ENCODE measurements at places on chromosomes 2 and 18.

DNA sequence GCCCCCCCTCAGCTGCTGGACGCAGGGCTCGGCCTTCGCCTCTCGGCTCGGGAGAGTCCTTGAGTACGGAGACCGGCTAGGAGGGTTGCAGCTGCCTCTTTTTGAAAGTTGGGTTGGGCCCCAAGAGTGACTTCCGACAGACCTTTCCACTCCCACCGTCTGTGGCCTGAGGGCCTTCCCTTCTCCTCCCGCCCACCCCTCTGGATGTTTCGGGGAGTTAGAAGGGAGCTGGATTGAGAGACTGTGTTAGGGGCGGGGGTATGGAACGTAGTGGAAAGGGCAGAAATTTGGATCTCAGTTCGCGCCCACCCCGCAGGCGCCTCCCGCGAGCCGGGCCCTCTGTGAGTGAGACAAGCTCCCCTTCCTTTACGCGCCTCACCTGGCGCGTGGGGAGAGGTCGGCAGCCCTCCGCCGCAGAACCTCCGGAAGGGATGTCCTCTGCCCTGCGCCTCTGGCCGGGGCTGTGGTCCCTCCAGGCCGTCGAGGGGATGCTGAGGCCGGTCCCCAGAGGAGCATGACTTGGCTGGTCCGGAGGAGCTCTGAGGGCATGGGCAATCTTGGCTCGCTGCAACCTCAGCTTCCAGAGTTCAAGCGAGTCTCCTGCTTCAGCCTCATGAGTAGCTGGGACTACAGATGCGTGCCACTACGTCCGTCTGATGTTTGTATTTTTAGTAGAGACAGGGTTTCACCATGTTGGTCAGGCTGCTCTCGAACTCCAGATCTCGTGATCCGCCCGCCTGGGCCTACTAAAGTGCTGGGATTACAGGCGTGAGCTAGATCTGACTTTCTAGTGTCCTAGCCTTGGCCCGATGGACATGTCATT is 15.9 kb downstream of the C2orf74 start:
- no peak for DNase-seq

DNA sequence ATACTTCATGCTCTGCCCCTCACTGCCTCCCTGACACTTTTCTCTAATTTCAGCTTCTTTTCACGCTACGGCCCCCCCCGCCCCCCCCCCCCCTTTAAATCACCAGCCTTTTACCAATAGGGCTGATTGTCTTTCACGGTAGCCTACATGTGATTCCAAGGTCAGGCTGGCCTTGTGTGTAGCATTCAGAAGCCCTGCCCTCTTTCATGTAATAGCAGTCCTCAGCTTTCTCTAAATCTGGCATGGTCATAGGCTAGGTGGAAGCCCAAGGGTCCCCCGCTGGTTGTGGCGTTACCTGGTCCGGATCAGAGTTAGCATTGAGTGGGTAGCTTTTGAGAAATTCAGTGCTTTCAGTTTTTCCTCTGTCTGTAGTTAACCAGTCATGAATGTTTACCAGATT is 281.8 kb downstream of the ALPK2 start:
- DNase-seq = no peak

GRCh38 chr2:196059491-196059960 is 9.1 kb downstream of the DNAH7 start:
- no peak for DNase-seq

DNA sequence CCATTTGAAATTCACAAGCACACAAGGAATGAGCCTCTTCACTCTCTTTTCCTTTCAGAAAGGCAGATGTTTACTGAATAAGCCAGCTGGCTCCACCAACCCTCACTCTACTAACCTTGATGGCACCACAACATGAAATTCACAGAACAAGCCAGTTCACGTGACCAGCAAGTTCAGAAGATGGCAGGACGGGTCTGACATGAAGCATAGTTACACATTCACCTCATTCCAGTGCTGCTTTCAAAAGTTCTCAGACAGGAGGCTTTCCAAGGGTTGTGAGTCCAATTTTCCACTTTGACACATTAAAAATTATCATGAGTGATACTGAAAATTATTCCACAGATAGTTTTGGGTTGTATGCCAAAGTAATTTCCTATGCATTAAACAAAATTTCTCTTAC is 74.2 kb upstream of the MBOAT2 start:
- no peak for DNase-seq

DNA sequence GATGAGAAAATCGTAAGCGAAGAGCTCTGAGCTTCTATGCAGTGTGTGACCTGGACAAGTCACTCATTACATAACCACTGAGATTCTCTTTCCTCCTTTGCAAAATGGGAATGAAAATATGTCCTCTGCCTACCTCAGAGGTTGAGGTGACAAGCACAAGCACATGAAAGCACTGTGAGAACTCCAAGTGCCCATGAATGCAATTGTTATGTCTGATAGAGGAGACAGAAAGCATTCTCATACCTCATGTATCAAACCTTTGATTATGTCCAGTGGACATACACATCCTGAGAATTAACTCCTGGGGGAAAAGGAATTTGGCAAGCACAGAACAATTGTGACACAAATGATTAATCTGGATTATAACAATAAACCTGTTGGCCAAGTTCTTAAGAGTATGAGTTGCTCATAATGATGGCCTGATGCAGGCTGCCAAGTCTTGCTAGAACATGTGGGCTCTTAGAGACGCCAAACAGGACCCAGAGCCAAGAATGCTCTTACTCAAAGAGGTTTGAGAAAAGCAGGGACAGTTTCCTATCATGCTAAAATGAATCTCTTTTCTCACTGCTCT is 8.5 kb upstream of the RMDN2 start:
- no peak for DNase-seq

DNA sequence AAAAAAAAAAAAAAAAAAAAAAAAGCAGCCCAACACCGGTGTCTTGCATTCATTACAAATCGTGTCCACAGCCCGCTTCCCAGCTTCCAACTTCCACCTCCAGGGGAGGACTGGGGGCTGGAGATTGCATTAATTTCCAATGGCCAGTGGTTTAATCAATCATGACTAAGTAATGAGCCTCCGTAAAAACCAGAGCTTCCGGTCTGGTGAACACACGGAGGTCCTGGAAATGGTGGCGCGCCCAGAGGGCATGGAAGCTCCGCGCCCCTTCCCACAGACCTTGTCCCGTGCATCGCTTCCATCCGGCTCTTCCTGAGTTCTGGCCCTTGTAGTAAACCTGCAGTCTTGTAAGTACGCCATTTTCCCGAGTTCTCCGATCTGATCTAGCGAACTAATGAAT is 43.6 kb downstream of the EEF1B2 start:
- no peak for DNase-seq

- DNase-seq = no peak
Measured at GRCh38 chr2:36489281-36489680, 108.7 kb downstream of the FEZ2 start.

GRCh38 chr2:99836690-99837605 is 305.4 kb downstream of the AFF3 start:
- DNase-seq = no peak

DNA sequence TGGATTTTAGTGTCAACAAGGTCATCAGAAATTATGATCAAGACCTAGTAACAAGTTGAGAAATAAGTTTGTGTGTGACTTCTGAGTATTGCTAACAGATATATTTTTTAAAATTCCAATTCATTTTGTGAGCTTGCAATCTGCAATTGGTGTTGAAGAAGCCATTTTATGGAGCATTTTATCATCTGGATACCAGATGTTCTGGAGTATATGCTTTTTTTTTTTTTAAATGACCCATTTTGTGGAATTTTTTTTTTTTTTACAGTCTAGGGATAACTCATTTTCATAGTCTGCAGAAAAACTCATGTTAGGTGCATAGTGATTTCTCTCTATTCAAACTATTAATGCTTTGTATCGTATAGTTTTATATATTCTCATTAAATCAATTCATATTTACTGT is 12.6 kb downstream of the QPCT start:
- DNase-seq = no peak

DNA sequence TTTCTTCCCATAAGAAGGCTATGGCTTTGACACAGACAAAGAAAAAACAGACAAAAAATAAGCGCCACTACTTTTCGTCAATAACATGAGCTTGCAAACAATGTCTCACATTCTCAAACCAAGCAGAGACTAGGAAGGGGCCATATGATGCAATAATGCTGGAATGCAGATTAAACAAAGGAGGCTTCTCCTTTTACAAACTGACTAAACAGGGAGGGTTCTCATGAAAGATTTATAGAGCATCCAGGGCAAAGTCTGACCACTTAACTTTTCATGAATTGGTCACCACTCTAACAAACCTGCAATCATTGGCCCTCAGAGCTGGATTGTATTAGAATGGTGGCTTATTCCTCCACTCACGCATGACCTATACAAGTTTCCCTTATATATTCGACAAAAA is 663.3 kb upstream of the CHAC2 start:
- peak; percentile 36 for DNase-seq

GRCh38 chr2:112730216-112730615 is 9.4 kb downstream of the NT5DC4 start:
- DNase-seq = no peak

GRCh38 chr2:118554616-118555015 is 292.8 kb downstream of the EN1 start:
- no peak for DNase-seq

GRCh38 chr18:22687892-22688680 is 245.0 kb upstream of the RBBP8 start:
- DNase-seq = no peak

- no peak for DNase-seq
Measured at GRCh38 chr2:118310681-118311429, 222.6 kb downstream of the INSIG2 start.

- no peak for DNase-seq
Measured at GRCh38 chr2:39665811-39666490, at the start of gene TMEM178A. Gene TMEM178A (plus strand): TSS chr2:39665917. CDS start chr2:39665975, 58 bp downstream.

GRCh38 chr2:120451334-120451733 is 105.4 kb downstream of the INHBB start:
- DNase-seq = no peak

DNA sequence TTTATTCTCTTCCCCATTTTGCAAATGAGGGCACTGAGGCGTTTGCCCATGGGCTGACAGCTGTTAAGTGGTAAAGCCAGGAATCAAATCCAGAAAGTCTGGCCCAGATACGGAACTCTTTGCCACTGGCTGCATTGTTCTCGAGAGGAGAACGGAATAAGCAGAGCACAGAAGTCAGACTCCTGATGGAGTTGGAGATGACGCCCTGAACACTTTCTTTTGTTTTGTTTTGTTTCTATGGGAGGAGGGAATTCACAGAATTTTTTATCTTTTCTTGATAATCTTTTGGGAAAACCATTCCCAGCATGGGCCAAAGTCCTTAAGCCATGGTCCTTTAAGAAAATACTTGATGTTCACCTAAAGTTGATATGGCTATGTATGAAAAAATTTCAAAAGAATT is 322.2 kb downstream of the RDH14 start:
- no peak for DNase-seq

DNA sequence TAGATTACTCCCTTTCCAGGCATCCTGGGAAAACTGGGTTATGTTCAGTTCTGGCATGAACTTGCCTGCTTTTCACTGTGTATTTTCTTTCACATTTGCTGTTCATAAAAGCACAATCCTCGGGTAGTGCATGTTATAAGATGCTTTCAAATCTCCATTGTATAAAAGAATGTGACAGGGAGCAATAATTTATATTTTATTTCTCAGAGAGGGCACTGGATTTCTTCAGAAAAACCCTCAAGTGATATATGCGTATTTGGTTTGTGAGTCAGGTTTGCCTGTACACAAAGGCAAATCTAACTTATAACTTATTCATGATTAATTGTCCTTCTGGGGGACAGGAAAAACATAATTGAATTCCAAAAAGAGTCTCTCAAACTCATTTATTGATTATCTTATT is 440.7 kb upstream of the MMADHC start:
- DNase-seq = no peak

DNA sequence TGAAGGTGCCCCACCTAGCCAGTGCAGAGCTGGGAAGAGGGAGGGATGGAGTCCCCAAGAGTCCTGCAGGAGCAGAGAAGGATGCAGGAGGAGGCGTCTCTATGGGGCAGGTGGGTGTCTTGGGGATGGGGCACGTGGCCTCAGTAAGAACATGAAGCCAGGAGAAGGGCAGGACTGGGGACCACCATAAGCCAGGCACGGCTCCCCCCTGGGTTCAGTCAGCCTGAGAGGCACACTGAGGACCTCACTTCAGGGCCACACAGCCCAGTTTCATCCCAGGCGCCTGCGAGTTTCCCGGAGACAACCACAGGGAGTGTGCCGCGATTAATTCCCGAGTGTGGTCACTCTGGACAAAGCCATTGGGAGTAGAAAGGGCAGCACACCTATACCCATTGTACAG is 120.3 kb downstream of the GYPC start:
- DNase-seq = no peak

DNA sequence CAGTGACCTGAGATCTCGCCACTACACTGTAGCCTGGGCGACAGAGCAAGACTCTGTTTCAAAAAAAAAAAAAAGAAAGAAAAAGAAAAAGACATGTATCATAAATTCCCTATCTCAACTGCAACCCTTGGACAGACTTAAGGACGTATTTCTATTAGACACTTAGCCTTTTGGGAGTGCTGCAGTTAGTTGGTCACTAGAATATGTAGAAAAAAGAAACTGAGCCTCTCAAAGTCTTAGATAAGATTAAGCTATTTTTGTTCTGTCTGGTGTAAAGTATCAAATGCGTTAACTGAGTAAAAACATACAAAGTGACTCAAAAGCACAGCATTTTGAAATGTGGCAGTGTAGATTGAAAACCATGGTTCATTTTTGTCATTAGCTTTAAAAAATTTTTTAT is 7.3 kb downstream of the NBEAL1 start:
- no peak for DNase-seq

- peak; percentile 8 for DNase-seq
Measured at GRCh38 chr2:59237311-59237710, 996.2 kb upstream of the FANCL start.

DNA sequence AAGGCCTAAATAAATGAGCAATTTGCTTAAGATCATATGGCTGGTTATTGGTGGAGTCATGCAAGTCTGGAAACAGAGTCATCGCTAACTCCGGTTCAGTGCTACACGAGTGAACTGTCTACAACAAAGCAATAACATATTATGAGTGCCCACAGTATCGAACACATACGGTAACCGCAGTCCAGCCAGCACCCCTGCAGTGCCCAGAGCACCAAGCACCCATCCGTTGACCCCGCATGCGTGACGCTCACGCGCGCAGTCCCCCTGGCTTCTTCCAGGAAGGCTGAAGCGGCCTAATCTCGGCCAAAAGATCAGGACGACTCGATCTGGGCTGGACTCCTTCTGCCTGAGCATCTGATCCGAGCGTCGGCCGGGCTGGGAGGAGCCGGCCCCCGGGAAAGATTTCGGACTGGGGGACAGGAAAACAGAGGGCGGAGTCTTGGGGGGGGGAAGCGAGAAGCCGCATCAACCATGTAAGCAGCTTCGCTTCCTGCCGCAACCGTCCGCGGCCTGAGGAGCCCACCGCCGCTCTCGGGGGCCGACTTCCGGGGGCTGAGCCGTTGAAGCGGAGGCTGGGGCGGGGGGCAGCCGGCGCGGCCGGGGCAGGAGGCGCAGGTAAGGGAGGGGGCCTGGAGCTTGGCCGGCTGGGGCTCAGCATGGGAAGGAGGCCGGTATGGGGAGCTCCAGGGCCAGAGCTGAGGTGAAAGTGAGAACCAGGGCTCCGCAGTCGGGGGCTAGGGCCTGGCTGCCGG is at the start of gene PIKFYVE:
Gene PIKFYVE, plus strand, starts transcription at position 455 of the 752 bp plus-strand sequence. CDS start 5,265 bp downstream, outside the sequence.
- DNase-seq = peak; percentile 97

GRCh38 chr2:8276026-8276425 is 405.8 kb upstream of the ID2 start:
- no peak for DNase-seq
